ENCODE measurements at places on chromosomes 13 and 19.

GRCh38 chr13:50162001-50162400, 146.8 kb downstream of the KCNRG start:
- no peak for DNase-seq

- DNase-seq, result no peak
These were observed 214.0 kb downstream of the ENOX1 start for GRCh38 chr13:43572656-43573360.

GRCh38 chr19:45153339-45154063, 7.3 kb downstream of the NKPD1 start:
- DNase-seq, result peak; percentile 41

- DNase-seq, result no peak
These were observed 915.1 kb downstream of the SLITRK5 start for GRCh38 chr13:88586263-88586662.

GRCh38 chr13:23842406-23842805, 46.8 kb downstream of the MIPEP start:
- DNase-seq, result no peak

GRCh38 chr13:51614350-51614786, 30.1 kb downstream of the WDFY2 start:
- no peak for DNase-seq

- no peak for DNase-seq
These were observed 22.0 kb downstream of the SAE1 start for GRCh38 chr19:47152632-47153031.

GRCh38 chr19:3006075-3006767, 22.9 kb downstream of the TLE2 start:
- no peak for DNase-seq

DNA sequence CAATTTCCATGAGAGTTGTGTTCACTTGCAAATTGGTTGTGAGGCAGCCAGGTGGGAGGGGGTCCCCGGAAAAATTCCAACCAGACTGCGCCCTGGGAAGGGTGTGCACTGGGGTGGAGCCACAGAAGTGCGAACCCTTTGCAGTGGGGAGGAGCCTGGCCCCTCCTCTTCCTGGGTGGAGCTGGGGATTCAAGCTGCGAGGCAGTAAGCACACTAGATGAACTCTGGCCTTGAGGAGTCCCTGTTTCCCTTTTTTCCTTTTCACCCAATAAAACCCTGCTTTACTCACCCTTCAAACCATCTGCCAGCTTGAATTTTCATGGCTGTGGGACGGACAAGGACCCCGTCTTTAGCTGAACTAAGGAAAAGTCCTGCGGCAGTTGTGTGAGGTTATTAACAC, 31.0 kb upstream of the MBNL2 start:
- no peak for DNase-seq

DNA sequence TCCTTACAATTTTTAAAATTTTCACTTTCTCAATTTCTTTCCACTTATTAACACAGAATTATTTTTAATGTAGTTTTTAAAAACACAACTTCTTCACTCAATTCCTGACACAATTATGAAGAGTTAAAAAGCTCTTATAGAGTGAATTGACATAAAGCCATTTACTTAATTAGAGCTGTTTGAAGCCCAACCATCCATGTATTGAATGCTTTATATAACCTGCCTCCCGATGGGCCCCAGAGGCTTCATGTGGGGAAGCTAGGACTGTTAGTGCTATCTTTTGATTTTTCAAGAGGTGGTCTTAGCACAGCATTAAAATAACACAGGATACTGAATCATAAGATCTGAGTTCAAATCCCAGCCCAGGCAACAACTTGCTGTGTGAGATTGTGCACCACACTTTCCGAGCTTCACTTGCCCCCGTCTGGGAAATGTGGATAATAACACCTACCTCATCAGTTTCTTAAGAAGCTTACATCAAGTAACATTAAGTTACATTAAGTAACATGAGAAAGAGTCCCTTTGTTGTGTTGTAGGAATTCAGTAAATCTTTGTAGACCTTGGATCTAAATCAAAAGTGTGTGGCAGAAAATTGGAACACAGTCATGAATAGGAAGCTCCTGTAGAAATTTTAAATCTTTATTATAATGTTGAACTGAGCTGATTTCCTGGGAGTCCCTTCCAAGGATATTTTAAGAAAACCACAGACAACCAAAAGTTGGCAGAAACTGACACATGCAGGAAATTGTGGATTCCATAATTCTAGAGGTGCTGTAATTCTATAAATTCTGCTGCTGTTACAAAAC, 5.5 kb upstream of the ENOX1 start:
- DNase-seq, result no peak

- DNase-seq, result no peak
These were observed 14.4 kb downstream of the RGCC start for GRCh38 chr13:41471785-41472184.

- DNase-seq, result no peak
These were observed 5.1 kb upstream of the SIGLEC7 start for GRCh38 chr19:51136851-51137551.

DNA sequence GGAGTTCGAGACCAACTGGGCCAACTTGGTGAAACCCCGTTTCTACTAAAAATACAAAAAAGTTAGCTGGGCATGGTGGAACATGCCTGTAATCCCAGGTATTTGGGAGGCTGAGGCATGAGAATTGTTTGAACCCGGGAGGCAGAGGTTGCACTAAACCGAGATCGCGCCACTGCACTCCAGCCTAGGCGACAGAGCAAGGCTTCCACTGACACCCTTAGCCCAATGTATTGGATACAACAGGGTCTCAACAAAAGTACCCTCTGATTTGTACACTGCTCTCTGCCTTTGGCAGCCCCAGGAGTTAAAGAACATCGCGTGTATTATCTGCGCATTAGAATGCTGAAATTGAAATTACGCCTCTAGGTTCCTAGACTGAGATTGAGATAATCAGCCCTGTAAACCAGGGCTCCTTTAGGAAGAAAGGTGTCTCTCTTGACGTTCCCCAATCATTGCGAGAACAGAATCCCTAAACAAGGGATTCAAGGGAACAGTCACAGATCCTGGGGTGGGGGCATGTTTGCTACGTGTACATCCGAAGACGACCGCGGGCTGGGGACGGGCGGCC, 21.9 kb downstream of the IPO5 start:
- no peak for DNase-seq

DNA sequence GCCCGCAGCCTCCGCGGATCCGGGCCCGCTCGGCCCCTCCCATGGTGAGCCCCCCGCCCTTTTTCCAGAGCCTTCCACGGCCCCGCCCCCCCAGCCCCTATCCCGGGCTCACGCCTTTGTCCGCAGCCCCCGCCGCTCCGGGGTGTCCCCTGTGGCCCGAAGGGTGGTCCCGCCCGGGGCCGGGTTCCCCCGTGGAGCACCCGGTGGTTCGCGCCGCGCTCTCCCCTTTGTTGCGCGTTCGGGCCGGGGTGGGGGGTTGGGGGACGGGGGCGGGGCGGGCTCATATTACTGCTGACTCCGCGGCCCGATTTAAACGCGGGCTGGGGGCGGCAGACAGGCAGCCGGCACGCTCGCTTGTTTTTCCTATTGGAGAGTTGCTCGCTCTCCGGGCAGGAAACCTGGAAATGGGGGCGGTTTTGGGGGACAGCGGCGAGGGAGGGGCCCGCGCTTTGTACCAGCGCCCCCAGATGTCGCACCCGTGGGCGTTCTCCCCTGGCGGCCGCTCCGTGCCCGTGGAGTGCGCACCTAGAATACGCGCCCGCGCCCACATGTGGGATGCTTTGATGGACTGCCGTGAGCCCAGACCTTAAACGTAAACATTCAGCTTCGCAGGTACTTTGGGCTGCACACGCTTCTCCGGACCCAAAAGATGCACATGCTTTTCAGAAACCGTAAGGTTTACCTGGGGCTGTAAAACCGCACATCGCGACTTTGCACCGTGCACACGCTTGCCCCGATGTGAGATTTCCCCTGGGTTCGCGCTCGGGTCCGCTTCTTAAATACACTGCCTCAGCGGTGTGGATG, 699 bp downstream of the PTOV1 start:
- no peak for DNase-seq

- DNase-seq, result no peak
These were observed 172.4 kb downstream of the SLC7A1 start for GRCh38 chr13:29423050-29423449.

GRCh38 chr19:12668346-12668745, 1.7 kb downstream of the WDR83 start:
- no peak for DNase-seq

- DNase-seq, result no peak
These were observed 7.9 kb downstream of the PIP5K1C start for GRCh38 chr19:3692141-3693024.

DNA sequence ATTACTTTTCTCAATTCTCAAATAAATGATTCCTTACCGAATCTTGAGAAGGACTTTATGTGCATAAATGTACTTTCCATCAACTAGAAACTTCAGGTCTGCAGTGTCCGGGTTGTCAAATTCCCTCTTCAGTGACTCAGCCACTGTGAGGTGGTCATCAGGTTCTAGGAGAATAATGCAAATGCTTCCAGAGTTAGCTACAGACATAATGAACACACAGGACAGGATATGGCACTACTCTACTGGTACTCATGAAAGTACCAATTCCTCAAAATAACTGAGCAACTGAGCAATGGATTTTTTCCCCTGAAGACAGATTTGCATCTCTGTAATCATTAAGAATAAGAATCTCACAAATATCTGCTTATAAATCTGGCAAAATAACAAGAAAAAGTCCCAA, 31.2 kb downstream of the RCBTB2 start:
- no peak for DNase-seq

DNA sequence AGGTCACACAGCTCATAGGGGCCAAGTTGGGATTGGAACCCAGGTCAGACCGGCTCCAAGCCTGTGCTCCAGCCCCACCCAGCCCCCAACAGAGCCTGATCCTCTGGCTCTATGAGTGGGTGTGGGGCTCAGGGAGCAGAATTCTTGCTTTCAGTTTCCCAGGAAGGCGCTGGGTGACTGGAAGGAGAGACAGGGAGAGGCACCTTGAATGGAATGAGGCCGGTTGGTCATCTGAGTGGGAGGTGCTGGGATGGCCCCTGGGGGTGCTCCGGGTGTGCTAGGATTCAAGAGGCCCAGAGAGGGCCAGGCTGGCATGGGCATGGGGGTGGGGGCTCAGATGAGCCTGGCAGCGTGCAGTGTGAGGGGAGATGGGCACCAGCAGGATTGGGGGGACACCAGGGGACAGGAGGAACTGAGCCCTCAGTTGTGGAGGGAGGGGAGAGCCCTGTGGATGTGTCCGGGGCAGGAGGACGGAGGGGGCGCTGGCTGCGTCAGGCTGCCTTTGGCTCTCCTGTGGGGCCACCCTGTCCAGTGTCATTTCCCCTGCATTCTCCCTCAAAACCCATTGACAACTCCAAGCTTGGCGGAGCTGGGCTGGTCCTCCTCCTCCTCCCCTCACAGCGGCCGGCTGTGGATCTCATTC, 31.2 kb upstream of the ANKRD10 start:
- no peak for DNase-seq

DNA sequence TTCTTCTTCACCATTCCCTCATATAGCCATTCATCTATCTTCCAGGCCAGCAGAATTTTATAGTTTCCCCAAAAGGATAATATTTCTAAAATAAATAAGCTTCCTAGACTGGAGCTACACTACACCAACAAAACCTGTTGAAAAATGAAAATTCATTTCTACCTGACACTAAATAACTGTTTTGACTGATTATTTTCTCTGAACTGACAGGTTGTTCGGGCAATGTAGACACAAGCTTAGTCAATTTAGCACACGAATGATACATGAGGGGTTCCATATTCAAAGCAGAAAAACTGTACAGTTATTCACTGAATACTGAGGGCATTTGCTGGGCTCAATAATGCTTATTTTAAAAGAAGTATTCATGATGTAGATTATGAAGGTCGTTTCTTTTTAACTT, 589.7 kb downstream of the LIG4 start:
- no peak for DNase-seq

DNA sequence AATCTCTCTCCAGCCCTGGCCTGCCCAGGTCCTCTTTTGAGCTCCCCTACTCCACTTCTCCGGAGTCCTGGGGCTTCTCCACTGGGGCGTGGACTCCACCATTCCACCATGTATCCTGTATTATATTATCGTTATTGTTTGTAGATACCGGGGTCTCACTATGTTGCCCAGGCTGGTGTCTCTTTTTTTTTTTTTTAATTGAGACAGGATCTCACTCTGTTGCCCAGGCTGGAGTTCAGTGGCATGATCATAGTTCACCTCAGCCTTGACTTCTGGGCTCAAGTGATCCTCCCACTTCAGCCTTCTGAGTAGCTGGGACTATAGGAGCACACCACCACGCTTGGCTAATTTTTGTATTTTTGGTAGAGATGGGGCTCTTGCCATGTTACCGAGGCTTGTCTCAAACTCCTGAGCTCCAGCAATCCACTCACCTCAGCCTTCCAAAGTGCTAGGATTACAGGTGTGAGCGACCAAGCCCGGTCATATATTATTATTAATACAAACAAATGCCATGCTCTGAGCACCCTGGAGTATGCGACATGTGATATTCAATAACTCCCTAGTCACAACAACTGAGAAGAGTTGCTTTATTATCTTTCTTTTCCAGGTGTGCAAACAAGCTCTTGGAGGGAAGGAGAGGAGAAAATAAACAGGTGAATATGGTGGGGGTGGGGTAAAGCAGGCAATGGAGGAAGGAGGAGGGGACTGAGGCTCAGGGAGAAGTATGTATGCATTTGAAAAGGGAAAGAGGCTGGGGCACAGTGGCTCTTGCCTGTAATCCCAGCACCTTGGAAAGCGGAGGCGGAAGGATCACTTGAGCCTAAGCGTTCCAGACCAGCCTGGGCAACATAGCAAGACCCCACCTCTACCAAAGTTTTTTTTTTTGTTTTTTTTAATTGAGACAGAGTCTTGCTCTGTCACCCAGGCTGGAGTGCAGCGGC, 2.8 kb upstream of the CERS4 start:
- DNase-seq, result no peak

DNA sequence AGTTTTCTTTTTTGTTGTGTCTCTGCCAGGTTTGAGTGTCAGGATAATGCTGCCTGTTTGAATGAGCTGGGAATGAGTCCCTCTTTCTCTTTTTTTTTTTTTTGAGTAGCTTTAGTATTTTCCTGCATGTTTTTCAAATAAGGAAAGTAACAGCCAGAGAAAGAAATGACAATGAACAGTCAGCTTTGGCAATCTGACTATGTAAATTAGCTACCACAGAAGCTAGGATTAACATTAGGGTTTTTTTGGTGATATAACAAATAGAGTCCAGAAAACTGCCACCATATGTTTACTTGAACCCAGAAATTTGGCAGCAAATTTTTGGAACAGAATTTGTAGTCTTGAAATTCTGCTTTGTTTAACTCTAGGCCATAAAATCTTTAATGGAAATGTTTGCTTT, 50.5 kb downstream of the SGCG start:
- DNase-seq, result no peak

GRCh38 chr19:13633109-13633508, 126.8 kb upstream of the CACNA1A start:
- DNase-seq, result no peak

DNA sequence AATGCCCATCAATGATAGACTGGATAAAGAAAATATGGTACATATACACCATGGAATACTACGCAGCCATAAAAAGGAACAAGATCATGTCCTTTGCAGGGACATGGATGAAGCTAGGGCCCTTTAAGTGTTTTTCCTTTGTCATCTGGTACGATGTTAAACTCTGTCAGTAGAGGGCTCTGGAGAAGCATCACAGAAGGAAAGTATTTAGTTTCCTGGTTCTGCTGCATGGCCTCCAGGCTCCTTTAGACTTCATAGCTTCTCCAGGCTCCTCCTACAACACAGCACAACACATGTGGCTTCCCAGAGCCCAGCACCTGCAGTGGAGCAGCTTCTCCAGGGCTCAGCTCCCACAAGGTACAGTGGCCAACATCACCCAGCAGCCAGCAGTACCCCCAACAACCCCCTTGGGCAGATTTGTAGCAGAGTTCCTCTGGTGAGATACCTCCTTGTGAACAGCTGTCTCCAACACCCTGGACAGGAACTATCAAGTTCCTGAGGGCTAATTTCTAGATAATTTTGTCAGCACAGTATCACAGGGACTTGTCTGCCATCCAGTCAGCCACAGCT, 63.4 kb downstream of the KCTD12 start:
- no peak for DNase-seq

All from amygdala (tissue), 56 donors.